ENCODE measurements at places on chromosomes 16 and 17.

DNA sequence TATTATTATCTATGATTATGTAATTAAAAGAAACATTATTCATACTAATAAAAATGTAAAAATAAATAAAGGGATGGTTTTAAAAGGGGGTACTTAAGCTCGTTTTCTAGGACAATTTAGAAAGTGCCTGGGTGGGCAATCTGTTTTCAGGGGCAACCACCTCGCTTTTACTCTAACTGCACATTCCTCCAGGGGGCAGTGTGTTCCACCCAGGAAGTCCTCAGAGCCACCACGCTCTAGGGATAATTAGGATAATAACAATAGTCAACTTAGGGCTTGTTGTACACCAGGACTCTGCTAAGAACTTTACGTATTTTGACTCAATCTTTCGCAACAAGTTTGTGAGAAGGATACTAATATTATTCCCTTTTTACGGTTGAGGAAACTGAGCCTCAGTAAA lies 396.7 kb upstream of the MAF start:
- no peak for DNase-seq

GRCh38 chr17:73489333-73489732 lies 154.9 kb downstream of the SDK2 start:
- DNase-seq = no peak

GRCh38 chr16:9966569-9967157 lies 215.6 kb downstream of the GRIN2A start:
- no peak for DNase-seq

GRCh38 chr16:86059253-86060171 lies 160.6 kb downstream of the IRF8 start:
- no peak for DNase-seq

DNA sequence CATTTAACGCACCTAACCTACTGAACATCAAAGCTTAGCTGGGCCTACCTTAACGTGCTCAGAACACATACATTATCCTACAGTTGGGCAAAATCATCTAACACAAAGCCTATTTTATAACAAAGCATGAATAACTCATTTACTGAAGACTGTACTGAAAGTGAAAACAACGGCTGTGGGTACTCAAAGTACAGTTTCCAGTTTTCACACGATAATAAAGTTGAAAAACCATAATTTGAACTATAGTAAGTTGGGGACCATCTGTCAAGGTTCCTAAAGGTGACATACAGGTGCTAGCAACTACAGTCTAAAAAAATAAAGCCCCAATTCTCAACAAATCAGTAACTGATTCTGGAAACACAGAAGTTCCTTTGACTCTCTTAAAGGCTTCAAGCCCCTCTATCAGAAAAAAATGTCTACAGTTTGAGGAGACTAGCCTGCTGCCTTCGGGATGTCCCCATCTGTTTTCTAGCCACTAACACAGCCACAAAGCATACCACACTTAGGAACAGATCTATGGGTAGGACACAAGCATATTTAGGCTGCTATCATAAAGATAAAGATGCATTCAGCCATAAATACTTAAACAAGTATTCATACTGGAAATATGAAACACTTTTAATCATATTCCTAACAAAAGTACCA lies 71.3 kb downstream of the KANSL1 start:
- no peak for DNase-seq

DNA sequence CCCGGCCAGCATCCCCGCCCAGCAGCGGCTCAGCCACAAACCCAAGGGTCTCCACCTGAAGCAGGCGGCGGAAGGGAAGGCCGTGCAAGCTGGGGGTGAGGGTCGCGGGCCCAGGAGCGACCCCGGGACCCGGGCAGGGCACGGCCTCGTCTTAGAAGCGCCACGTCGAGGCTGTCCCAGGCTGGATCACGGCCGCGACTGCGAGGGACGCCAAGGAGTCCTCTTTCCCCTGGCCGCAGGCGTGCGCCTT lies 538 bp upstream of the CCNF start:
- no peak for DNase-seq

DNA sequence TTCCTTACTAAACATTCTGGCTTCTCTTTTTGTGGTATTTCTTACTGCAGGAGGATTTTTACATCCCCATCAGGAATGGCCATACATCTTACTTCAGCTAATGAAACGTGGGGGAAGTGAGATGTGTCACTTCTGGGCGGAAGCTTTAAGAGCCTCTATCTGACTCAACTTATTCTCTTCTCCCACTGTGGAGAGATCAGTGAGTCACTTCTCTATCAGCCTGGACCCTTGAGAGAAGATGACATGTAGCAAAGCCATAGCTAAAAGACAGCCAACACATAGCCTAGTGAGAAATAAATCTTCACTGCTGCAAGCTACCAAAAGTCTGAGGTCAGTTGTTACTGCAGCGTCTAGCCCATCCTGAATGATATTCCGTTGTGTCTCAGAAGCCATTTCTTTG lies 1066.7 kb upstream of the RBFOX1 start:
- no peak for DNase-seq

- no peak for DNase-seq
These were observed 57.8 kb downstream of the LMF1 start for GRCh38 chr16:912684-913613.

- DNase-seq = no peak
These were observed 42.1 kb downstream of the SLFN5 start for GRCh38 chr17:35284955-35285354.

DNA sequence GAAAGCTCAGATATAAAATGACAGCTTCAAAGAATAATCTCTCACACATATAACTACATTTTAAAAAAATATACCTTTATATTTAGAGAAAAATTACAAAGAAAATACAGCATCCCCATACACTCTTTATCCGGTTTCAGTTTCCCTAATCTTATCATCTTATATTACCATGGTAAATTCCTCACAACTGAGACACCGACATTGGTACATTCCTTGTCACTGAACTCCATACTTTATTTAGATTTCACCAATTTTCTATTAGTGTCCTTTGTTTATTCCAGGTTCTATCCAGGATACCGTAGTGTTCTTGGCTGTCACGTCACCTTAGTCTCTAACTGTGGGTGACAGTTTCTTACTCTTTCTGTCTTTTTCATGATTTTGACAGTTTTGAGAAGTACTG lies 22.0 kb upstream of the ABCA10 start:
- no peak for DNase-seq

DNA sequence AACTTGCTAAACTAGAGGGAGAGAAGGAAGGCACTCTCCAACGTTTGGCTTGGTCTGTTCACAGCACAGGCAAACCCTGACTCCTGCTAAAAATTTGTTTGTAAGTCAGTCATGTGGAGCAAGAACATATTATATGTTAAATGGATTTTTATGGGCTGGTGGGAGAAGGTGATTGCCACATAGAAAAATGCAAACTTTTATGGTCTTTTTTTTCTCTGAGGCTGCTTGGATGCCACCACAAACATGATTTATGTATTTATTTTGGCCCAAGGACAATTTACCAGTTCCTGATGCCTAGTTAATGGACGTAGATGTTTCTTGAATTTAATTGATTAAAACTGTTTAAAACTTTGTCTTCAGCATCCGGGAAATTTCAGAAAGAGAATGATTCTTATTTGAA lies 274.2 kb upstream of the MYOCD start:
- DNase-seq = no peak

DNA sequence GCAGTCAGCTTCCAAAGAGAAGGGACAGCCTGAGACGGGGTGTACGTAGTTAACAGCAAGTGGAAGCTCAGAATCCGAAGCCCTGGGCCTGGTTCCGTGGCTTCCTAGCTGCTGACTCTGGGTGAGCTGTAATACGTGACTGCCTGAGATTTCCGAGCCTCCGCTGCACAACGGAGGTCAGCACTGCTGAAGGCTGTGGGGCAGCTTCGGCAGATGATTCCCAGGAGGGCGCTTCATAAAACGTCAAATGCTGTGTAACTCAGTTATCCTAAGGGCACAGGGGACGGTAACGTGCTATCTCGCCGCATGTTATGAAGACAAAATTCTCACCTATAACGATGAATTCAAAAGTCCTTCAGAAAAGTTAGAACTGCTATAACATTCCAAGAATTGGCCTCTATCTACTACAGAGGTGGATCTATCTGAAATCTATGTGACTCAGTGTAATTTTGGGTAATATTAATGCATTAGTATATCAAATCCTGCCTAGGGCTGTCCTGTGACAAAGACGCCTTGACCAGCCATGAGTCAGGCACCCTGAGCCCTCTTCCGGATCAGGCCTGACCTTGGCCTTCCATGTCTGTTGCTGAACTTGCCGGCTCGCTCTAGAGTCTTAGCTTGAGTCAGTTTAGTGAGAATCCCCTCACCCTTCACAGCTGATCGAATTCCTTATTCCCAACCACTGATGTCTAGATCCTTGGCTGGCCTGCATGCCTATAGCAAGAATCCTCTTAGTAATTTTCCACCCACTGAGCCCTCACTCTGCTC lies 43.5 kb downstream of the MARF1 start:
- DNase-seq = no peak

GRCh38 chr16:14539156-14539555 lies 90.9 kb downstream of the PARN start:
- DNase-seq = no peak

- DNase-seq = no peak
These were observed 428.4 kb downstream of the KCNJ2 start for GRCh38 chr17:70597774-70598173.

GRCh38 chr17:48605409-48605919 lies 678 bp upstream of the HOXB6 start:
- DNase-seq = peak; percentile 68

DNA sequence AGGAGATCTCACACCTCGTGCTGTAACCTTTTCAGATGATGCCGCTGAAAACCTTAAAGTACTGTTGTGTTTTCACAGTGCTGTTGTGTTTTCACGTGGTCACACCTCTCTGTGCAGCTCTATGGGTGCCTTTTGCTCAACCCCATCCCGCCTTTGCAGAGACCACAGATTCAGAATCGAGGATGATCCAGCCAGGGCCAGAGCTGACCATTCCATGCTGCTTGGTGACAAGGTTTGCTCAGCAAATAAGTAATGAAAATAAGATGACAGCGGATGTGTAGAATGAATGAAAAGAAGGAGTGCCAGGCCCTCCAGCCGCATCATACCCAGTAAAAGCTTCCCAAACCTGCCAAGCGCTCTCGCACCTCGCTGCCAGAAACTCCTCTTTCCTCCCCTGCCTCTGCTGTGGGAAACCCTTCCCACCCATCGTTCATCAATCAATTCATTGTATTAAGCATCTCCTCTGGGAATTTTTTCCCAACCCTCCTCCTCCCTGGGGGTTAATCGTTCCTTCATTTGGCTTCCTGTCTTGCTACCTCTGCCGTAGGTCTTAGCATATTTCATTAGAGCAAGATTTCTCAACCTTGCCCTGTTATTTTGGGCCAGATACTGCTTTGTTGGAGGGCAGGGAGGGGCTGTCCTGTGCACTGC lies 93.4 kb upstream of the CRHR1 start:
- no peak for DNase-seq

DNA sequence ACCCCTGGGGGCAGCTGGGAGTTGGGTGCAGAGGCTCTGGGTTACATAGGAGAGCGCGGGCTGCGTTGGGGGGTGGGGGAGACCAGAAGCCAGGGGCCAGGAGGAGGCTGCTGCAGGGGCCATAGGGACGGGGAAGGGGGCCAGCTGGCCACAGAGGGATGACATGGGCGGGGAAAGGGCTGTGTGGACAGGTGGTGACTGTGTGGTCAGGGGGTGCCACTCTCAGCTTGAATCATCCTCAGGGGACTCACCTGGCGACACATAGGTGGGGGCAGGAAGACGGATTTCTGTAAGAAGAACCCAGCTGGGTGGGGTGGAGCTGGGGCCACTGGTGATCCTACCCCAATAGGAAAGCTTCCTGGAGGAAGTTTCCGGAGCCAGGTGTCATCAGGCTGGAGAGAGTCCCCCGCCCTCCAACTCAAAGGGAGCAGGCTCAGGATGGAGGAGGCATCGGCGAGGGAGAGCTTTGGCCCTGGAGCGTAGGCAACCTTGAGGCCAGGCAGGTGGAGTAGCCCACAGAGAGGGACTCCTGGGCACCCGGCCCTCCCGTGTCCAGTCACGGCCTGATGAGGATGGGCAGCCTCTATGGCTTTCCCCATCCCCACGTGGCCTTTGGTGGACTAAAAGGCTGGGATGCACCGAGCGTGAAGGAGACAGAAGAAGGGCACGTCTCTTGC lies 1.2 kb downstream of the TRPV3 start:
- no peak for DNase-seq

DNA sequence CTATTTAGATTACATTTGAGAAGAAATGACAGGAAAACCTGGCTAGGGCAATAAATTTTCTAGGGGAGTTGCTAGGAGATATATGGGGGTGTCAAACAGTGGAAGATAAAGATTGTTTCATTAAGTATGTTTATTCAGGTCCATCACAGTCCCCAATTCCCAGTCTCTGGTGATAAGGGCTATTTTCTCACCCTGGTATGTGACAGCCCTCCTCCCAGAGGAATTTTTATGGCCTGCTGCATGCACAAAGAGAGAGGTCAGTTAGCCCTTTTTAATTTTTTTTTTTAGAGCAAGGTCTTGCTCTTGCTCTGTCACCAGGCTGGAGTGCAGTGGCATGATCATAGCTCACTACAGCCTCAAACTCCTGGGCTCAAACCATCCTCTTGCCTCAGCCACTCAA lies 53.6 kb upstream of the ATF7IP2 start:
- DNase-seq = peak; percentile 87

GRCh38 chr16:85162478-85163277 lies 50.4 kb upstream of the CIBAR2 start:
- peak; percentile 81 for DNase-seq

DNA sequence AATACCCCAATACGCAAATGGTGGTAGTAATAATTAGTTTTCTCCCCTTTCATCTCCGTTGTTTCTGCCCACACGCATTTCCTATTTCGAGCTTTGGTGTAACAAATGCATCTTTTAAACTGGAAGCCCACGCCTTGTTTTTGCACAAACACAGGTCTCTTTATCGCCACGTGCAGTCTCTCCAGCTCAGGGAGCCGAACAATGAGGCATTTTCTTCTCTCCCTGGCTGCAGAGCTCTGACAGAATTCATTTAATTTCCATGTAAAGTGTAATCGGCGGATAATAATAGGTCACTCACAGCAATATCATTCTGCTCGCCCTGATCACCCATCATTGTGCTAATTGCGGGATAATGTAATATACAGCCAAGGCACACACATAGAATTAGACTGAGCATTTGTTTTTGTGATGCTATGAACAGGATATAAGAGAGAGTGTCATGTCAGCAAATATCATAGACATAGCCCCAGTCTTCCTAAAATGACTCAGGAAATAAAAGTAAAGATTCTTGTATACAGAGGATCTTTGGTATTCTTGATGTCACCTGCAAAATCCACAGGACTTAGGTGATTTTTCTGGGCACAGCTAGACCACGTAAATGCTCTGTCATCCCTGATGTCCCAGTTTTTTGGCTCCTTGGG lies 452.6 kb upstream of the CDH11 start:
- DNase-seq = no peak

DNA sequence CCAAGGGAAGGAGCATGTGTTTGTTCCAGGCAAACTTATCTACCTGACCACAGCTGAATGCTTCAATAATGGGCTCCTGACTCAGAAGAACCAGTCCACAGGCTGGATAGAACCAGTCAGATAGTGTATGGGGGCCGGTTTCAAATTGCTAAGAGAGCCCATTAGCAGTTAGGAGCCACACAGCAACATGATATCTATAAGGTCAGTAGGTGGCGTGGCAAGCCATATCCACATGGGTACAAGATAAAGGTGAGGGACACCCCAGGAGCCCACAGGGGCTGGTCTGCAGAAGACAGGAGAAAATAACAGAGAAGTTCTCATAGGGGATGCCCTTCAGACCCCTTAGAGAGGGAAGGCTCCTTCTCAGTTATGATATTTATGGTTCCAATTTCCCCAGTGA lies 31.6 kb upstream of the CDRT15 start:
- DNase-seq = no peak

Data from islet precursor cell (in vitro differentiated cells).